ENCODE measurements at places on chromosomes 1 and 21. TPM values are rescaled to one million over a fixed set of nuclear protein-coding genes. Genes with fewer than 3 reads are reported as not detected.

Gene AMY2A
- not detected for total RNA-seq

Gene OPTC
- not detected for total RNA-seq

Gene CELA2B
- total RNA-seq: not detected

Gene CLCN6
- total RNA-seq: 1.8 TPM

Gene NSL1
- 51.2 TPM for total RNA-seq

Gene HSD3B2
- total RNA-seq: not detected

Gene GFI1
- 0.17 TPM for total RNA-seq

Gene HOOK1
- not detected for total RNA-seq

DNA sequence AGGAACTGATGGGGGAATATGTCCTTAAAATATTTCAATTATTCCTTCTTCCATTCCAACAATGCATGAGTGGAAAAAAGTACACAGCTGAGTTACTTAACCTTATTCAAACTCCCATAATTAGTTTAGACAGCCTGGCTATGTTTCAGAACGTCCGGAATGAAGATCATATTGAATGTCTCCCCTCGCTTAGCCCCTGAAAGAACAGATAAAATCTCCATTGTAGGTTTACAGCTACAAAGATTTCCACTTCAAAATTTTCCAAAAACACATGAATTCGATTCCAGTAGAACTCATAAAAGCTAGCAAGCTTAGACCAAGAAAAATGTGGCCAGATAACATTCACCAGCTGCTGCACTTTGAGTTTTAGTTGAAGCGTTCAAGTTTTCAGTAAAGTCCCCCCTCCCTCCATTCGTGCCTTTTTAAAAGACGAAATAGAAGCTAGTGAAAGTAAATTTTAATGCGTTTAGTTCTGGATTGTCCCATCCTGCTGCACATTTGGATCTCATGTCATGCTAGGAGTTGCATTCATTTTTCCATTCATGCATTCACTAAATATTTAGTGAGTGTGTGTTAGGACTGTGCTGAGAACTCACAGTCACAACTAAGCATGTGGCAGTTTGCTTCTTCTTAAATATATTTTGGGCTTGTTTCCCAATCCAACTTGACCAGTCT is 29.4 kb upstream of the SSX2IP start:
- DNase-seq: no peak

- DNase-seq: no peak
These were observed 12.9 kb upstream of the LELP1 start for GRCh38 chr1:153190373-153190772.

- DNase-seq: no peak
These were observed 43.3 kb downstream of the NID1 start for GRCh38 chr1:236021424-236022135.

DNA sequence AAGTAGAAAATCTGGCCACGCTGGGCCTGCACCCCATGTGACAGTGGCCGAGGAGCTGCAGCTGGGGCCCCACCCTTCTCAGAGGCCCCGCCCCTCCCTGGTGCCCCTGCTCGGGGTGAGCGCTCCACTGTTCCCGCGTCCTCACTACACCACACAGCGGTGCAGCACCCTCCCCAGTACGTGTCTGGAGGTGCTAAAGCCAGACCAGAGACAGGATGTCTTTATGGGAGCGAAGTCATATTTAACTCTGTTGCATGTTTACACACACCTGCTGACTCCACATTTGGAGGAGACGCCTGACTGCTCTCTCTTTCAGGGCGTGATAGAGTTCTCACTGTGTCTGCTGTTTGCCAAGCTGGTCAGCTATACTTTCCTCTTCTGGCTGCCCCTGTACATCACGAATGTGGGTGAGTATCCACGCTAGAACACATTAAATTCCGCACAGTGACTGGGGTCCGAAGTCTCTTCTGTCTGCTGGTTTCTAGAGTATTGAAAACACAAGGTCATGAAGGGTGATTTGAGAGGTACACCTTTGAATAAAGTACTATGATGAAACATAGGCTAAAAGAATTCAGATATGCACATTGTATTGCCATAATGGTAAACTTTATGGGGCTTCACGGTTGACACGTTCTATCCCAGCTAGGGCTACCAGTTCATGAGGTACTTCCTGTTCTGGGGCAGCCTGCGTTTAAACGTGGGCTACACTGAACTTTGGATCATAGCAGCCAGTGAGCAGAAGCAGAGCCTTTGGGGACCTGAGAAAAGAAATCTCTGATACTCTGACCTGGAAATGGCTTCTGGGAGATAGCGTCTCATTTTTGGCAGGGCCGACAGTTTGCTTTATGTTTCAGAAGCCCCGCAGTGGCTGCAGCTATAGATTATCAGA is 48.4 kb downstream of the SLC37A1 start:
- DNase-seq: no peak

GRCh38 chr1:21201650-21202049 is 25.0 kb upstream of the EIF4G3 start:
- DNase-seq: no peak

GRCh38 chr1:59323879-59324278 is 27.0 kb downstream of the FGGY start:
- no peak for DNase-seq

- DNase-seq: peak; percentile 58
These were observed 117.7 kb downstream of the CTH start for GRCh38 chr1:70528590-70529333.

GRCh38 chr1:55789466-55789865 is 574.3 kb upstream of the USP24 start:
- no peak for DNase-seq

DNA sequence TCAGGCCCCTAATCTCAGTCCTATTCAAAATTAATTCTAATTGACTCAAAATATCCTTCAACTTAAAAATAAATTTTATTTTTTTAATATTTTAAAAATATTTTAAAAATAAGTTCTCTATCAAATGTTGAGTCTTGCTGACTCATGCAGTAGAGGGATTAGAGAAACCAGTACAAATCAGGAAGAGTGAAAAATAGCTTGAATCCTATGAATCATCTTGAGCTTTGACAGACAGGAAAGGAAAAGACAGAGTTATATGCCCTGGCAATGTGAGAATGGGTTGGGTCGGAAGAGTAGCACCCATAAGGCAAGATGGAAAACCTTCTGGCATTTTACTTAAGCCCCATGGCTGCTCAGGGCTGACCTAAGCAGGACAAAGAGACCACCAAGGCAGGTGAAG is 346.6 kb upstream of the RUNX1 start:
- no peak for DNase-seq

DNA sequence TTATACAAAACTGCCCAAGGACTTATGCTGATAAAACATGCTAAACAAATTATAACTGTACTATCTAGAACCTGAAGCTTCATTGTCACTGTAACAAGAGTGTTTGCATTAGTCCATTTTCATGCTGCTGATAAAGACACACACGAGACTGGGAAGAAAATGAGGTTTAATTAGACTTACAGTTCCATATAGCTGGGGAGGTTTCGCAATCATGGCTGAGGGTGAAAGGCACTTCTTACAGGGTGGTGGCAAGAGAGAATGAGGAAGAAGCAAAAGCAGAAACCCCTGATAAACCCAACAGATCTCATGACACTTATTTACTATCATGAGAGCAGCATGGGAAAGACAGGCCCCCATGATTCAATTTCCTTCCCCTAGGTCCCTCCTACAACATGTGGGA is 100.4 kb downstream of the SPATA6 start:
- DNase-seq: no peak

DNA sequence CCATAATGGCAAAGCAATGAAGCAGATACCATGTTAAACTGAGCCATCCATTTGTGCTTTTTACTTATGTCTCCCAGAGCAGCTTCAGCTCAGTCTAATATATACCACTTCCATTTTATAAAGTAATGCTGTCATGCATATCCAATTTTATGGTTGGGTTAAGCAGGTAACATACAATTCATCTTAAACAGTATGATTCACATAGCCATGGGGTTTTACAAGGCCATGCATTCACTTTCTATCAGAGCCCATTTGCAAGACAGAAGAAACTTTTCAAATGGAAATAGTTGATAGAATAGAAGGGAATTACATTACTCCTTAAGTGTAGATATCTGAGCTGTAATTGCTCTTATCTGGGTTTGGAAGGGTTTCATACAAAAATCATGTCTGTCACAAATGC is 580.5 kb upstream of the CXADR start:
- no peak for DNase-seq

DNA sequence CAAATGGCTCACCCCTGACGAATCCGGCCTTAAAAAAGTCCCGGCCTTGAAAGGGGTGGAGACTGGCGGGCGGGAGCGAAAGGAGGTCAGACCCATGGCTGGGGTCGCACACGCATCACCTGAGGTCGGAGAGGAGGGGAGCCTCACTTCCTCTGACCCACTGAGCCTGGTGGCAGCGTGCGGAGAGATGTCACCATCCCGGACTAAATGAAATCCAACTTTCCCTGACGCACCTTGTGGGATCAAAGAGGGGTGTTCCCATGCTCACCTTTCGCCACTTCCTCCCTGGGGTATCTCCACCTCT is 709 bp upstream of the SLC41A1 start:
- no peak for DNase-seq

DNA sequence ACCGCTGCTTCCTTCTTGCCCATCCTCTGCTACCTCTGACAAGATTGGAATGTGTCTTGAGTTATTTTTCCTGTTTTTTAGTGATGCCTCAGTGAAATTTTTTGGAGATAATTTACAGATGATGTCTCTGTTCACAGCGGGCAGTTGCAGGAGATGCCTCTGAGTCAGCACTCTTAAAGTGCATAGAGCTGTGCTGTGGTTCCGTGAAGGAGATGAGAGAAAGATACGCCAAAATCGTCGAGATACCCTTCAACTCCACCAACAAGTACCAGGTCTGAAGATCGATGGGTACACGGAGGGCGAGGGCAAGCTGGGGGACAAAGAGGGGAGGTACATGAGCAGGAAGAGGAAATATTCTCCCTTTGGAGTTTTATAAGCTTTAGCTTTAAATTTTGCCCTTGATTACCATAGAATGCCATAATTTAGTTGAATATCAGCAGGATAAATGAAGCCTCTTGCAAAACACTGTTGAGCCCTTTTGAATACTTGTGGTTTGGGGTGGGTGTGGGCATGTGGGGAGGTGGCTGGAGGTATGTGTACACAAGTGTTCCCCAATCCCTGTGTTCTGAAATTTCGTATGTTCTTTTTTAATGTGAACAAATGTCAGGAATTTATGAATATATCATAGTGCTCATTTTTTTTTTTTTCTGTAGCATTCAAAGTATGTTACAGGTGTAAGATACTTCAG is 19.8 kb downstream of the ATP1A1 start:
- no peak for DNase-seq

- DNase-seq: peak; percentile 40
These were observed 49.0 kb downstream of the LBR start for GRCh38 chr1:225378880-225379279.

DNA sequence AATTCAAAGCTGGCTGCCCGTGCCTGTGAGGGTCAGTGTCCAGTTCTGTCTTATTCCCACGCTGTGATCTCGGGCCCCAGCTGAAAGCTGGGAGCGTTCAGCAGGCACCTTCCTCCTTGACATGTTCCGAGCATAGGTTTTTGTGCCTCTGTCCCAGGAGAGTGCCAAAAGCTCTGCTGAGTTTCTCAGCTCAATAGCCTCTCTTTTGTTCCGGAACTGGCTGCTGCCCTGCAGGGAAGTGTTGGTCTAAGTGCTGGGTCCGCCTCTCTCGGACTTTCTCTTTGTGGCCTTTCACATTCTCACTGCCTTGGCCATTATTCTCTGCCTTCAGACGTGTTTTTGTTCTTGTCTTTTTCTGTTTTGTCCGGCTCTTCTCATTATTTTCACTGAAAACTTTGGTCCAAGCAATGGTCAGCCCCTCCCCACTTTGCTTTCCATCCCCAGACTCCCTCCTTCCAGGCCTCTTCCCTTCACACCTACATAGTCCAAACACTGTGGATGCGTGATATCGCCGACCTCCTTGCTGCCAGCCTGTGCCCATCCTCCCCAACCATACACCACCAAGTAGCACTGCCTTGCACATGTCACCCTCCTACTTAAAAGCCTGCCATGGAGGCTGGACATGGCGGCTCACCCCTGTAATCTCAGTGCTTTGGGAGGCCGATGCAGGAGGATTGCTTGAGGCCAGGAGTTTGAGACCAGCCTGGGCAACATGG is 233.8 kb downstream of the RHOU start:
- no peak for DNase-seq

- DNase-seq: peak; percentile 12
These were observed 88.5 kb upstream of the VAV3 start for GRCh38 chr1:108053270-108054013.

All from H4 (cell line).